ENCODE measurements at places on chromosomes 2 and 18.
A peak's percentile ranks its signal among the peaks of the same experiment; 100 is the strongest.

- DNase-seq, result no peak
These were observed 20.7 kb downstream of the B3GNT2 start for GRCh38 chr2:62216616-62217015.

GRCh38 chr2:30074023-30074422 is 72.8 kb upstream of the YPEL5 start:
- no peak for DNase-seq

GRCh38 chr2:181891966-181892798 is 652 bp downstream of the ITPRID2 start:
- DNase-seq, result peak; percentile 25

GRCh38 chr2:47536696-47537095 is 133.7 kb downstream of the MSH2 start:
- DNase-seq, result no peak

- no peak for DNase-seq
These were observed 67.6 kb upstream of the STAT1 start for GRCh38 chr2:191081411-191082155.

DNA sequence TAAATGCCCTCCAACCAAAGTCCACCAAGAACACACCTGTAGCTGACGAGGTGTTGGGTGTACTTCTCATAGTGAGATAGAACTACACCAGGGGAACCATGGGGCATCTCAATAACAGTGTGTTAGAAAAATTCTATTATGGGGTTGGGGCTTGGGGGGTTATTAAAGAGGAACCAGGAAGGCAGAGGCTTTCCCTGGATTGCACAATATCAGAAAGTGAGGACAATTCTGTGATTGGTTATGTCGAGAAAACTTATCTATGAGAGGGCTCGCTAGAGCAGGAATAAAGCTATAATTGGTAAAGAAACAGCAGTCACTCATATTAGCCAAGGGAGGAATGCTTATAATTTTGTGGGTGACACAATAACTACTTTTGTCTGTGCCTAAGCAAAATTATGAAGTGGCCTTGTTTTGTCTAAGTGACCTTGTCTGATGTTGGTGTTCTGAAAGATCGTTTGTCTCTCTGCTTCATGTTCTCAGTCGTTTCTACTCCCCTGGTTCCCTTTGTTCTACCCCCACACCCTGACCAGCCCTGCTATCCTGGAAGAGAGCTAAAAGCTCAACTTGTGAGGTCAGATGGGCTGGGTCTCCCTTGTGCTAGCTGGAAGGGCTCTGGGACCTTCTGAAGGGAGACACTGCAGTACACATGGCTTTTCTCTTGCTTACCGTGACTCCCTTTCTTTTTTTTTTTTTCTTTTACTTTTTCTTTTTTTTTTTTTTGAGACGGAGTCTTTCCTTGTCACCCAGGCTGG is 21.6 kb upstream of the INO80C start:
- no peak for DNase-seq

DNA sequence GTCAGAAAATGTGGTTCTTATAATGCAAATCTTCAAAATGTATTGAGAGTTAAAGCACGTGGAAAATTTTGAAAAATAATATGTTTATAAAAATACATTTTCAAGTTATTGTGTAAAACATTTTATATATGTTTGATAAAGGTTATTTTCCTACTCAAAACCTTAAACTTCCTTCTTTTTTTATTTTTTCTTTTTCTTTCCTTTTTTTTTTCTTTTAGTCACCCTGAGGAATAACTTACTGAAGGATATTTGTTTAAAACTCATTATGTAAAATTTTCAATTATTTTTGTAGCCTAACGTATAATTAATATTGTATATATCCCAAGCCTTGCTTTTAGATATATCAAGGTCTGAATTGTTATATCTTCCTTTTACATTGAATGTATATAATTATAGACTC is 346.8 kb upstream of the GYPC start:
- no peak for DNase-seq

DNA sequence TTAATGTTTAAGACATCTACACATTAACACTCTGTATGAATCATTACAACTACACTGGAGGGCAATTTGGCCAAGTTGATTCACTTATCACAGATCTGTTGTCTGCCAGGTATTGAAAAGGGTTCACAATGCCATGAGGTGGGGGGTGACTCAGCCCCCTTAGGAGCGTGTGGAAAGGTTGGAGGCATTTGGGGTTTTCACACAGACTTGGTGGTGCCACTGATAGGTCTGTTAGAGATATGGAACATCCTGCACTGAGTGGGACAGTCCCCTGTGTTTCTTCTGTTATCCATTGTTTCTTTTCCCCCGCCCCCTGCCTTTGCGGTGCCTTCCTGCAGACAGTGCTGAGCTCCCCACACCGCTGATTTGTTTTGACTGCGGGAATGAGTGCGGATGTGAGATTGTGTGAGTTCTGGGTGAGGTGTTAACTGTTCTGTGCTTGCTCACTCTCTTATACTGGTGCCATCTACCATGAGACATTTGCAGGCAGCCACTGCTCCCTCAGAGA is 9.3 kb upstream of the TSN start:
- DNase-seq, result no peak

- DNase-seq, result no peak
These were observed 94.1 kb upstream of the RFX8 start for GRCh38 chr2:101568969-101569368.

DNA sequence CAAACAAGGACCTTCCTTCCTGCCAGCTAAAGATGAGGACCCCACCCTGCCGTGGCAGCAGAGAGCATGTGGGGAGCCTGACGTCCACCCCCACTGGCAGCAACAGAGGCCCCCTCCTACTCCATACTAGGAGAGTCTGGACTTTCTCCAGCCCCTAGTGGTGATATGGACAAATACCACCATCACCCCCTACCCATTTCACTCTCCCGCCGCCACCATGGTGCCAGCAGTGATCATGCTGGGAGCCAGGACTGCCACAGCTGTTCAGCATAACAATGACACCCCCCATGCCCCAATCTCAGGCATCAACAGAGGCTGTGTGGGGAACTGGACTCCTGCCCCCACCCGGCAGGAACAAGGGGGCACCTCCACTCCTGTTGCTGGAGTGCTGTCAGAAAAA is 42.7 kb upstream of the ATP9B start:
- DNase-seq, result no peak

GRCh38 chr2:162063281-162063680 is 10.7 kb downstream of the DPP4 start:
- DNase-seq, result no peak

DNA sequence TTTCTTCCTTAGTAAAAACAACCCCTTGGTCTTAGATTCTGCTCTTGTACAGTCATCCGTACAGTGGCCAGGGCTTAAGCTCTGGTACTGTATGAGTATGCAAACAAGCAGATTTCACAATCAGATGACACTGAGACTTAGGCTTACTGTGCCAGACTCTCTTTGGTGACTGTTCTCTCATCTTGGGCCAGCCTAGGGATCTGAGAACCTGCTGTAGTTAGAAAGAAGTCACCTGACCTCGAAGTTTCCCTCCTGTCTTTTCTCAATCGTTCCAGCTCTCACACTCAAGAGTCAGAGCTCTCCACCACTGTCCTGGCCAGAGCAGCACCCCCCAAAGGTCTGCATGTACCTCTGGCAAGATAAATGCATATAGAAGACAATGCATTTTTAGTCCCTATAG is 63.2 kb downstream of the ZEB2 start:
- no peak for DNase-seq

DNA sequence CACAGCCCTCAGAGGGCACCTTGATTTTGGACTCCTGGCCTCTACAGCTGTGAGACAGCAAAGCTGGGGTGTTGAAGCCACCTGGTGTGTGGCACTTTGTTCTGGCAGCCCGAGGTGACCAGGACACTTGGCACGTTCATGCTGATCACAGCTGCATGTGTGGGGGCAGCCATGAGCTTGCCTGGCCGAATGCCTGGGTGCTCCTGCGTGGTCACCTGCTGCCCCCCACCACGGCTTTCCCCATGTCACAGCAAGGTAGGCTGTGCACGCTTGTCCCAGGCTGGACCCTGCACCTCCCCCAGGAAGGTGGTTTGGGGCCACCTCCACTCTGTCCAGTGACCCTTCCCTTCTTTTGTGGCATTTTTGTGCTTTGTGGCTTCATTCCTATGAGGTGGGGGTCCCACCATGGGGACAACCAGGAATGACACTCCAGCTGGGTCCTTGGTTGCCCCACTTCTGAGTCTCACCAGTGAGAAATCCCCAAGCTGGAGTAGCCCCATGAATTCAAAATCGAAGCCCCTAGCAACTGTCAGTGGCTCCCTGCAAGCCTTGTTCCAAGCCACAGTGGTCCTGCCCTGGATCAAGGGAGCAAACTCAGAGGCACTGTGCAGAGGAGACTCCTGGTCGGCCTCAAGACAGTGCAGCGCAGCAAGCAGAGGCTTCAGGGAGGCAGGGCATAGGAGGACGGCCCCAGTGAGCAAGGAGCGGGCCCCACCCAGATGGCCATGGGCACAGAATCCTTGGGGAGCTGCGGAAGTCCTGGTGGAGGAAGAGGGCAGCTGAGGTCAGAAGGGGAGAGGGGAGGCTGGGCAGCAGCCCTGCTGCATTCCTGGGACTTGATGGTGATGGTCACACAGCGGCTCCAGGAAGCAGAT is 121.4 kb upstream of the HS6ST1 start:
- DNase-seq, result no peak

GRCh38 chr2:144519934-144520731 is at the start of gene ZEB2:
TSS of gene ZEB2 (minus strand) at chr2:144520119. CDS start at chr2:144517350, 2,769 bp downstream.
- peak; percentile 10 for DNase-seq

GRCh38 chr2:3692375-3692774 is 11.0 kb upstream of the DCDC2C start:
- DNase-seq, result no peak

DNA sequence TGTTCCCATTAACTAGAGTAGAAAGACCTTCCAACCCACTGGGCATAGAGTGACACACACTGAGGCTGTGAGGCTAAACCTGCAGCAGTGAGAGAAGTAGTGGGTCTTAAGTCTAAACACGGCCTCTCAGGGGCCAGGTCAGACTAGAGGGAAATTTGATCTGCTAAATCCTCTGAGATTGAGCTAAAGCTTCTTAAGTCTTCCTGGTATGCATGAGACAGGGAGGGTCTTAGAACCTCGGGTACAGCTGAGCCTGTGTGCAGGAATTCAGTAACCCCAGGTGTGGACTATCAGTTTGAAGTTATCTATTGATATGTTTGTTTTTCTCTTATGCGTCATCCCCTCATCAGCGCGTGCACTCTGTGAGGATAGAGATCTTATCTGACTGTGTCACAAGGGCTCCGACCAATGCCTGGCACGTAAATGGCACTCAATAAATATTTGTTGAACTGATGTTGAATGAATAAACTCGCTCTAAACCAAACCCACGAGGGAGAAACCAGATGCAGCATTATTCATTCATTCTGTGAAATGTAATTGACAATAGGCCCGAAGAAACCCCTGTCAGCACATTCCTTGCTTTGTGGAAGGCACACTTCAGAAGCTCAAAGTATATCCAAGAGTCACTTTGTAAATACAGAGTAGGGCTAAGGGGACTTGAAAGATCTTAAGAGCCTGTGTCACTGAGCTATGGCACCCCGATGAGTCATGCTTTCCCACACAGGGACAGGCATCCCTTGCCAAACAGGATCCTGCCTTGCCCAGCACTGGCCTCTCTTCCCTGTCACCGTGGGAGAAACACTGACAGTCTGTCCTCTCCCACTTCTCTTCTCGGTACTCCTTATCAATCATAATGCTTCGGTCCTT is 21.7 kb upstream of the RAB10 start:
- DNase-seq, result no peak

GRCh38 chr2:74767618-74768017 is 66.3 kb upstream of the HK2 start:
- DNase-seq, result no peak

DNA sequence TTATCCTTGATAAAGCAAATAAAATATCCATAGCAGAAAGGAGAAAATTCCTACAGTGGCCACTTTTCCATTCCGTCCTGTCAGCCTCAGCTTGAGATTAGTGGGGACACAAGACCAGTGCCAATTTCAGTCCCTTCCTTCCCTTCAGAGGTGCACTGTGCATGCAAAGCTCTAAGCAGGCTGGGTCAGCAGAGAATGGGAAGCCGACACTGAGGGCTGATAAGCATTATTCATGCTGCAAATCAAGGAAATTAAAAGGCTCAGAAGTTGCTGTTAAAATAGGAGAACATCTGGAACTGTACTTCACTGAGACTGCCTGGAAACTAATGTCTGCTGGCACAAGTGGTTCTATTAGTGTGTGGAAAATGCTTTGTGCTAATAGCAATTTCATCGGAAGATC is 534.3 kb downstream of the ADCYAP1 start:
- no peak for DNase-seq

- no peak for DNase-seq
These were observed 370.6 kb upstream of the CDH20 start for GRCh38 chr18:60962625-60963024.

DNA sequence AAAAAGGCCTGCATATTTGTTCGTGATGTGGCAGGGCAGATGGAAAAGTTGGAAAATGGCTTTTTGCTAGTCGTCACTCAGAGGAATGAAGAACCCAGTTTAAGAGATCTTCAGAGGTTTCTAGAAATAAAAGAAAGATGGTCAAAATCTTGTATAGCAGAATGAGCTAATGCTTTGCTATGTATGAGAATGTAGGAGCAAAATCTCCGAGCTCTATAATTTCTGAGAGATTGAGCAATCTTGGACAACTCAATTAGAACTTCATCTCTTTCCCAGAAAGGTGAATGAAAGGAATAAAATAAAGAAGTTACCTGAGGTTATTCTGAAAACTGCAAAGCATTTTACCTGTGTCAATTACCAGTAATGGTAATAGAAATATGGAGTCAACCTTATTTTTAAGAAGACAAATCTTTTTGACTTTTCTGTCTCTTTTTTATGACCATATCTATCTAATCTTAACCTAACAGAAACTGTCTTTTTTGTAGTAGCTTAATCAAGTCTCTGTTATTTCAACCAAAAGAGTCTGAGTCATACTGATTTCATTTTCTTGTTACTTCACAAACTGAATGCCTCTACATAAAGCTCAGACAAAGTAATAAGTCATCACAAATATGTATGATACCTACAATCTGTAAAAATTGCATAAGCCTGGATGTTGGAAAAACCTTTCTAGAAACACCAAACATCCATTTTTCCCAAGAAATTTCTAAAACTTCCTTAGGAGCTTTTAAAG is 32.5 kb downstream of the CCDC68 start:
- DNase-seq, result no peak

- no peak for DNase-seq
These were observed 230.5 kb downstream of the ZNF521 start for GRCh38 chr18:25121442-25121841.
